Aorta (tissue), 5 donors: ENCODE measurements at places on chromosomes 12 and 14.

- DNase-seq, result no peak
Measured at GRCh38 chr14:102532204-102532658, 22.7 kb upstream of the ANKRD9 start.

- no peak for DNase-seq
Measured at GRCh38 chr14:95046711-95047681, 110.3 kb downstream of the DICER1 start.

GRCh38 chr14:56760164-56760914, 49.9 kb downstream of the OTX2 start:
- no peak for DNase-seq

GRCh38 chr14:90154110-90154509, 92.3 kb downstream of the KCNK13 start:
- no peak for DNase-seq

DNA sequence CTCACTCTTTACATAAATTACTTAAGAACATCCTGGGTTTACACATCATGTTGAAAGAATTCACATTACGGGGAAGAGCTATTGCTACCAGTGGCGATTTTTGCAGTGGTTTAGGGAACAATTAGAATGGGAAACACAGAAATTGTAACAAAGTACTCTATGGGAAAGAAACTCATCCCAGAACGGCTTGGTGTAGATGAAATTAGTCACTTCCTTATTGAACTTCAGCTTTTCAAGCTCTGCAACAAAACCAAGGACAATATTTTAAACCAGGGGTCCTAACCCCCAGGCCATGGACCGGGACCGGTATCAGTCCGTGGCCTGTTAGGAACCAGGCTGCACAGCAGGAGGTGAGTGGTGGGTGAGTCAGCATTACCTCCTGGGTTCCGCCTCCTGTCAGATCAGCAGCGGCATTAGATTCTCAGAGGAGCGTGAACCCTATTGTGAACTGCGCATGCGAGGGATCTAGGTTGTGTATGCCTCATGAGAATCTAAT, 32.3 kb upstream of the FICD start:
- DNase-seq, result no peak

DNA sequence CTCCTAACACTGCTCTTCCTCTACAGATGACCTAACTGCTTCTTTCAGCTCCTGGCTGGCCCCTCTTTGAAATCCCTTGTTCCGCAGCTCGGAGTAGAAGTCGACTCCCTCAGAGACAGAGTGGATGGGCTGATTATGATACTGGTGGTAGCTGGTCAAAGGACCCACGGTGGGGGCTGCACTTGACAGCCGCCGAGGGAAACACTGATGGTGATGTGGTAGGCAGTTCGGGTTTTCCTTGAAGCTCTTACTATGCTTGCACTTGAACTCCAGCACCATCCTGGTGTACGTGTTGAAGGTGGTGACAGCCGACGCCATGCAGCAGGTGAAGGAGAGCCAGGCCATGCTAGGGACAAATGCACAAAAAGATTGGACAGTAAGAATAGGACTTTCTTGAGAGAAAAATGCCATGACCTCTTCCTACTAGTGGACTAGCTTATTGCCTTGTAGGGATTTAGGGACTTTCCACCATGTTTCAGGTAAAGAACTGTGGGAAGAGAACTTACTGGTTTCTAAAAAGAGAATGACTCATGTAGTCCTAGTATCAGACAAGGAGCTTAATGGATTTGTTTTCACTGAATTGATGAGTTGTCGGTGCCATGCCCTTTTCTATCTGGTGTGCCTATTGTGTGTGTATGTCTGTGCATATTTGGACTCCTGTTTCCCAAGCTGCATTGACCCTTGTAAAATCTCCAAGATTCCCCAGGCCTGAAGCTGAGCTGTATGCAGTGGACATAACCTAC, 18.4 kb downstream of the GSG1 start:
- no peak for DNase-seq

DNA sequence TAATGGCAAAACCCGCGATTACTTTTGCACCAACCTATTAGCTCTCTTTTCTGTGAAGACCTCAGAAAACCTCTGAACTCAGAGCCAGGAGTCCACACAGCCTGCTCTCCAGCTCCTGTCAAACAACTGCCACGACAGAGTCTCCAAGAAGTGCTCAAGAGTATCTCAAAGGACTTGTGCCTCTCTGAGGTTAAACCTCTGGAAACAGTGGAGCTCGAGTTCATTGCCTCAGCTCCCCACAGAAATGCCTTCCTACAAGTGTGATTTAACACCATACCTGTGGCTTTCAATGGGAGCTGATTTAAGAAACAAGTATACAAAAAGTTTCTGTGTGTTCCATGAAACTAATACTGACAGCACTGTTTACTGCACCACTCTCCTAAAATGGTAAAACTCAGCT, 20.1 kb downstream of the ACTN1 start:
- no peak for DNase-seq

DNA sequence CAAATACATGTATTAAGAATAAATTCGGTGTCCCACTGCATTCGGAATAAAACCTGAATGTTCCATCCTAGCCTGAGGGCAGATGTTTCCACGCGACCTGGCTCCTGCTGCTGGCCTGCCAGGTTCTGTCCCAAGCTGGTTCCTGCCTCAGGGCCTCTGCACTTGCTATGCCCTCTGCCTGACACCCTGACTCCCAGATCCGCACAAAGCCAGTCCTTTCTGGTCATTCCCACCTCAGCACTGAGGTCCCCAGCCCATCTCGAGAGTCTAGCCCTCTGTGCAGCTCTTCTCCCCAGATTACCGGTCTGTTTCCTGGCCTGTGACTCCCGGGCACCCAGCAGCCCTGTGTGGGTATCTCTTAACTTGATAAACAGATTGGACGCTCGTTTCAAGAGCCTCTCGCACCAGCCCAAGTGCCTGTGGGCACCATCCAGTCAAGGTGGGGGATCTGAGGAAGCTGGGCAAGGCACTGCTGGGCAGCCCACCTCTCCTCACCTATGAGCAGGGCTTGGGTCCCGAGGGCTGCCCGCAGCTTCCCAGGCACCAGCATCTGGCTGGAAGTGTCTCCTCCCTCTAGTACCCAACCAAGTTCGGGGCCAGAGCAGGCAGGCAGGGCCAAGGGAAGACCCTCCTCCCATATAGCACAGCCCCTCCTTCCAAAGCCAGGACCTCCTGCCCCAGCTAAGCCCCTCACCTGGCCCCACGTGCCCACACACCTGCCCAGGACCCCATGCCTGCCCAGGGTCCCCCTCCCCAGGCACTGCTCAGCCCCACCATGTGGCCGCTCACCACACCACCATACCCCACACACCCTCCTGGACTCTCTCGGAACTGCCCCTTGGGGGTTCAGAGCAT, 132.2 kb downstream of the NCOR2 start:
- no peak for DNase-seq

GRCh38 chr12:110846615-110847566, at the start of gene CCDC63:
Gene CCDC63 (plus strand): TSS chr12:110846987. CDS start chr12:110852955, 5,968 bp downstream.
- DNase-seq, result peak; percentile 88
